Activated T-cell treated with anti-CD3 and anti-CD28 coated beads, Interleukin-2, amount 50 U/mL, for 48 hours (primary cell): ENCODE measurements at places on chromosomes 2 and 18.

DNA sequence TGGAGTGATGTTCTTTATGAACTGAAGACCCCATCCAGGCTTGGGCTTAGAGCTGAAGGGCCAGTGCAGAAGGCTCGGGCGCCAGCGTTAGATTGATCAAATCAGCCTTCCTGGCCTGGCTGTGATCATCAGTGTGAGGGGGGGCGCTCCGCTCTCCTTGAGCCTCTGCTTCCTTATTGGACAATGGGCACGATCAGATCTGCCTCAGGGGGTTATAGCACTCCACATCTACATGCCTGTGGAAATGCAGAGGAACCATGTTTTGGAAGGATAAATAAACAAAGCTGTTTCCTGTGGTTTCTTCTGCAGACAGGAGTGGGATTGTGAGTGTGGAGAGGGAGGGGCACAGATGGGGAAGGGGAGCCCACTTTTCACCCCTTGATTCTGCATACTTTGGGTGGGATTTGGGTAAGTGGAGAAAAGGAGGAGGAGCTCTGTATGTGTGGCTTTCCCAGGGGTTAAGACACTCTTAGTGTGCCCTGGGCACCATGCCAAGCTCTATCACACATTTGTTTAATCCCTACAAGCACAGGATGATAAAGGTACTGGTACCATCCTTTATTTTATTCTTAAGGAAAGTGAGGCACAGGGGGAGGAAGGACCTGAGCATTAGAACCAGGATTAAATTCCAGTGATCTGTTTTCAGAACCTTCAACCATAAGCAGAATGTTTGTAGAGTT is 150.5 kb downstream of the EN1 start:
- no peak for DNase-seq

GRCh38 chr2:235066490-235066889 is 114.7 kb downstream of the SH3BP4 start:
- no peak for DNase-seq

GRCh38 chr2:239194731-239195317 is 206.0 kb downstream of the HDAC4 start:
- no peak for DNase-seq

DNA sequence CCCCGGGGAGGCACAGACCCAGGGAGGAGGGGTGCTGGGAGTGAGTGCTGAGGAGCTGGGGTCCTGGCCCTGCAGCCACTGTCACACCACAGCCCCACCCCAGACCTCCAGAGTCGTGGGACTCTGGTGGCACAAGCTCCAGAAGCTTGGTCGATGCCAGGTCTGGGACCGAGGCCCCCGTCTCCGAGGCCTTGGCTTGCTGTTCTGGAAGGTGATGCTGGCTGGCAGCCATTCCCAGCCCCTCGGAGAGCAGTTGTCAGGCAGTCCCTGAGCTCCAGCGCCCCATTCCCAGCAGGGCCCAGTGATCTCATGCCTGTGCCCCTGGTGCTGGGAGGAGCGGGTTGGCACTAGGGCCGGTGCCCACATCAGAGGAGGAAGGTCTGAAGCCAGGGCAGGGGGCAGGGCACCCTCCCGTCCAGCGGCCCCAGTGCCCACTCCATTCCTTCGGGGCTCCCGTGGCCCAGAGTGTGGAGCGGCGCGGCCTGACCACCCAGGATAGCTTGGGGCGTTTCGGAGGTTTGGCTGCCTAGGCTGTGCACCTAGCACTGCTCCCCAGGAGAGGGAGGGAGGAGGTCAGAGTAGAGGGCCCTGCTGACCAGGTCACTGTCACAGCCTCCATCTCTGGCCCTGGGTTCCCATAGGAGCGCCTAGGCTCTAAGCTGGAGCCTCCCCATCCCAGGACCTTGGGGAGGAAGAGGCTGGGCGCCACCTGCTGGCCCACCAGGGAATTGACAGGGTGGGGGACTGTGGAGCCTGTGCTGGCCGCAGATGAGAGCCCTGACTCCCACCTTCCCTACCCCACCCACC is 16.8 kb upstream of the ALPI start:
- peak; percentile 60 for DNase-seq

DNA sequence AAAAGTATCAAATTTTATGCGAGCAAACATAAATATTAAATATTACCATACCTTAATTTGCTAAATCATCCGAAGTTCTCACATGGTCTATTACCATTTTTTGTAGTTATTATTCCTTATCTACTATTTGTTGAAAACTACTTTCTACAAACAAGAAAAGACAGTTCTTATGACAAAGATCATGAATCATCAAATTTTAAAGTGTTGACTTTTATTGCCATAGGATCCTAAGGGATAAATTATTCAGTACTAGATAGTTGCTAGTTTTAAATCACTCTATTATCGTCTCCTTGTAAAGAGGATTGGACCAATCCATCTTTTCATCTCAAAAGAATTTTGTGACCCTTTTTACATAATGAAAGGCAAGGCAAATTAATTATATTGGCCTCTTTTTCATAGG is 523.6 kb upstream of the TMEFF2 start:
- DNase-seq = no peak

DNA sequence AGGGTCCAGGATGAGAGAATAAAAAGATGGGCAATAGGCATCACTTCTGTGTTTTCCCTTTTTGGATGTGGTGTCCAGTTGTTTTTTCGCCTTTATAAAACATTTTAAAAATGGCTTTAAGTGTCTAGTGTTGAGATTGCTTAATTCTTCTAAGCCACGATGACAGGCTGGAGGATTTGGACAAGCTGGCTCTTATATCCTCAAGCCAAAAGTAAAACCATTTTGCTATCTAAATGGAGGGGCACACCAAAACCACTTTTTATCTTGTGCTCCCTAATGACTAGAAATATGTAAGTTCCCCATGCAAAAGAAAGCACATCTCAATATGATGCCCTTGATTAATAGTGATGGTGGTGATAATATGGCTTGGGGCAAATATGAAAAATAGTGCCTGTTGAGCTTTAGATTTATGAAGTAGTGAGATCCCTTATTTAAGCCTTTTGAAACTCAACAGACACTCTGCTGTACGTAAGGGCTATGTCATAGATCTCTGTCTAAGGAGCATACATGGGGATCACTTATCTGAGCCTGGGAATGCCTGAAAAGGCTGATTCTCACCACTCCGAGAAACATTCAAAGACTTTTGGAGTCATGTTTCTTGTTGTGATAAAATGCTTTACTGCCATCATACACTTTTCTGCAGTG is 185.5 kb downstream of the KCNS3 start:
- no peak for DNase-seq

DNA sequence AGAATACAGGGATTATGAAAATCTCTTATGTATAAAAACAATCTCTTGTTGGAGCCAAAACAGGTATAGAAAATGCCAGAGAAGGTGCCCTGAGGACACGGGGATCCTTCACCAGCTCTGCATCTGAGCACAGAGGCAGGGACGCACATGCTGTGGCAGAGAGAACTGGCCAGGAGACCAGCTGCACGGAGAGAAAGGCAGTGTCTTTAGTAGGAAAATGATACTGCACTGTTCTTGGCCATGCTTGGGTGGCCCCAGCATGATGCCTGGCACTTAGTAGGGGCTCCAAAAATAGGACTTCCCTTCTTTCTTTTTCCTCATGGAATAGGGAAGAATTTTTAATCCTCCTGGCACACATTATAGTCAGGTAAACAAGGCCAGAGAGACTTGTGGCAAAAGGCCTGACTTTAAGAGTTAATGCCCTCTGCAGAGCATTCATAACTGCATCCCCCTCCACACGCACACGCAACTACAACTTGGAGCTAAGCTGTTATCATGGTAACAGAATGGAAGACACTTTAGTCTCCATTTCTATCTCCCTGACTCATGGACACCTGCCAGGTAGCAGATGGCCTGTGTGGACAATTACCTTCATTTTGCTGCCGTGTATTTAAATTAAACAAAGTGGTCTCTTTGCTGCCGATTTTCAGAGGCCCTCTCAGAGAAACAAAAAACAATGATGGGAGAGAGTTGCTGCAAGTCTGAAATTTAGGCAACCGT is 59.7 kb upstream of the DNMT3A start:
- no peak for DNase-seq

DNA sequence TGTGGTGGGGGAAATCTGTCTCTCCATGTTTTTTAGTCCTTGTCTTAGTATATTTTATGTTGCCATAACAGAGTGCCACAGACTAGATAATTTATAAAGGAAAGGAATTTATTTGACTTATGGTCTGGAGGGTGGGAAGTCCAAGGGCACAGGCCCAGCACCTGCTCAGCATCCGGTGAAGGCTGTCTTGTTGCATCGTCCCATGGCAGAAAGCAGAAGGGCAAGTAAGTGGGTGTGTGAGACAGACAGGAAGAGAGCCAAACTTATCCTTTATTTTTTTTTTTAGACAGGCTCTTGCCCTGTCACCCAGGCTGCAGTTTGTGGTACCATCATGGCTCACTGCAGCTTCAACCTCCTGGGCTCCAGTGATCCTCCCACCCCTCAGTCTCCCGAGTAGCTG is 98.1 kb downstream of the HS1BP3 start:
- DNase-seq = no peak
